ENCODE measurements at places on chromosomes 13 and 19.

DNA sequence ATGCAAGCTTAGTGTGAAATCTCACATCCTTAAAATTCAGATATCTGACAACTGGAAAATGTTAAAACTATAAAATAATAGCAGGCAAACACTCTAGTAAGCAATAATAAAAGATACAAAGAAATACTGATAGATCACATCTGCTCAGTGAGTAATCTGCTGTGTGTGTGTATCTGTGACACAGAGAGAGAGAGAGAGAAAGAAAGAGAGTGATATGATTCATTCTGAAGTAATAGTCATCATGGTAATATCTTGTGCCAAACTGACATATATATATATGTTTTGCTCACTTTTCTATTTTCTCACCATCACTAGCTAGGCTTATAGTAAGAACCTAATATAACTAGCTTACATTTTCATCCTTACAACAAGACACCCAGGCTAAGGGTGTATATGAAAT is 288.0 kb upstream of the SLITRK6 start:
- DNase-seq = no peak

GRCh38 chr19:4829001-4829712 is 2.4 kb downstream of the TICAM1 start:
- peak; percentile 51 for DNase-seq

DNA sequence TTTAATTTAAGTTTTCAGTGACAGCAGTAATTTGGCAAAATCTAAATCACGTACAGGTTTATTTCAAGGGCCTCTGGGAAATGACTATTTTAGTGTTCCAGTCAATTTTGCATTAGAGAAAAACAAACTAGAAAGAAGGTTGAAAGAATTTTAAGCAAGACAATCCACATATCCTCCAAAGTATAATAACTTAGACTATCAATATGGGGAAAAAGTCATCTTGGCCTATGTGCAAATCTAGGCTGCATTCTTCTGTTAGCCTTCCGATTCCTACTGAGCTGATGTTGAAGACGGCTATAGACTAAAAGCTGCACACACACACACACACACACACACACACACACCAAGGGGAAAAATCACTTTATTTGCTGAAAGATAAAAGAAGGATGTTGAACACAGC is 81.3 kb downstream of the SLITRK6 start:
- no peak for DNase-seq

DNA sequence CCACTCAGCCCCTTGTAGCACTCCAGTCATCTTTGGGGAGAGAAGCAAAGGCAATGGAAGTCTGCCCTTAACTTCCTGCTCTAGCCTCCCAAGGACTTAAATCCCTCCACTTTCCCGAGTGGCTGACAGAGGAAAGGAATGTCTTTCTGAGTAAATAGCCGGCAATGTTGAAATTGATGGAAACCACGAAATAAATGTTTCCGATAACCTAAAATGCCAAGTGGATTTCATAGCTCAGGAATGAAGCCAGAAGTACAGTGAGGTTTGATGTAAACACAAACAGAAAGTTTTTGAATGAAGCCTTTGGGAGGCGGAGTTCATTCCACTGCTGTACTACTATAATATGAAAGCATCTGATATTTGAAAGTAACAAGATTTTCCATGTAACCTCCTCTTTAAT is 14.0 kb upstream of the TBC1D4 start:
- DNase-seq = no peak

- DNase-seq = no peak
Observed at GRCh38 chr13:79740991-79741390, 260.0 kb downstream of the NDFIP2 start.

GRCh38 chr19:48395170-48395455 is 1.6 kb downstream of the GRIN2D start:
- DNase-seq = no peak

DNA sequence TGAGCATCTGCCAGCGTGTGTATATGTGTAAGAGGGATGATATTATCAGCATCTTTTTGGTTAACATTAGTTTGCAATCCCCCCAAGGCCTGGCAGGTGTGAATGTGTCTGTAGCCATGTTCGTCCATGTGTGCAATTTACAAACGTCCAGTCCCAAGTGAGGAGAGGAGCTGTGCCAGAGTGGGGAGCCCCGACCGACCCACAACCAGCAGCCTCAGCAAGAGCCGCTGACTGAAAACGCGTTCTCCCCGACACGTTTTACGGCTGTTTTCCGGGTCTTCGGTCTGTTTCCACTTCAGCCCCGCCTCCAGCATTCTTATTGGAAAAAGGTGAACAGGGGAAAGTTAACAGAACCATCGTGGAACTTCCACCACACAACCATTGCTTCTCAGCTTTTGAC is 119.1 kb upstream of the SOX1 start:
- no peak for DNase-seq

GRCh38 chr13:24092108-24092507 is 68.4 kb upstream of the SPATA13 start:
- no peak for DNase-seq

GRCh38 chr19:7382694-7383093 is 34.0 kb downstream of the ARHGEF18 start:
- no peak for DNase-seq

GRCh38 chr13:106182404-106182803 is 353.1 kb downstream of the EFNB2 start:
- no peak for DNase-seq

- no peak for DNase-seq
Observed at GRCh38 chr13:27151798-27152599, 19.6 kb downstream of the USP12 start.

GRCh38 chr13:78121459-78122348 is 203.1 kb upstream of the EDNRB start:
- no peak for DNase-seq

DNA sequence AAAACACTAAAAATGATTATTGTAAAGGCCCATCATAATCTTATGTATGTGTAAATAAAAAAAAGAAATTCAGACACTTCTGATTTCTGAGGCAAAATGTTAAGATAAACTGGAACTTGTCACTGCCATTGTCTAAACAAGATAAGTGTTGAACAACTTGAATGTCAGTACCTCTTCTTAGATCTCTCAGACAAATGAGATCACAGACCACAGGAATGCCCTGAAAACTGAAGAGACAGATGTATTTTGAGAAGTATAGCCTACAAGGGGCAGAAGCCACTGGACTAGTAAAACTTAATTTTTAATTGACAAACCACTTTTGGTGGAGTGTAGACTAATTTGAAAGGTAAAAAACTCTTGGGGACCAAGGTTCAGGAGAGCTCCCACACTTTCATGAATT is 375.5 kb upstream of the SLITRK5 start:
- DNase-seq = no peak

DNA sequence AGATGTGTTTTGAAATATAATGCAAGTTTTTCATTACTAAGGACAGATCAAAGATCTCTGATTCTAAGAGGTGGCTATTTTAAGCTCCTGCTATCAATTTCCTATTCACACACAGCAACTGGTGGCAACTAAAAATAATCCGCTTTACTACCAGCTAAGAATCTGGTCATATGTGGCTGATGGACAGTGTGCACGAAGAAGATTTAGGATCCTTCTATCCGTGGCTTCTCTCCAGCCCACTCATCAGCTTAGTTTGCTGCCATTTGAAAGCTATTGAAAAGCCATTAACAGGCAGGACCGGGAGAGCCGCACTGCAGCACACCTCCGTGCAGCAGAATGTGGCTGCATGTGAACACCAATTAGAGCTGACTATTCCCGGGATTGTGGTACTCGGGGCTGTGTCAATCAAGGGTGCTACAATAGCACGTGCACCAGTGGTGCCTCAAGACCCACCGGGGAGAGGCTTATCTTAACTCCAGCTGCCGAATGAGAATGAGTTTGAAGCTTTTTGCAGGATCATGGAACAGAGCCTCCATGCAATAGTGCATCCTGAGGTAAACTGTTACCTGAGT is at the start of gene MYO16:
MYO16 (plus strand) TSS at position 431 of the 572 bp plus-strand sequence. CDS start 234 bp downstream, outside the sequence.
- DNase-seq = no peak

DNA sequence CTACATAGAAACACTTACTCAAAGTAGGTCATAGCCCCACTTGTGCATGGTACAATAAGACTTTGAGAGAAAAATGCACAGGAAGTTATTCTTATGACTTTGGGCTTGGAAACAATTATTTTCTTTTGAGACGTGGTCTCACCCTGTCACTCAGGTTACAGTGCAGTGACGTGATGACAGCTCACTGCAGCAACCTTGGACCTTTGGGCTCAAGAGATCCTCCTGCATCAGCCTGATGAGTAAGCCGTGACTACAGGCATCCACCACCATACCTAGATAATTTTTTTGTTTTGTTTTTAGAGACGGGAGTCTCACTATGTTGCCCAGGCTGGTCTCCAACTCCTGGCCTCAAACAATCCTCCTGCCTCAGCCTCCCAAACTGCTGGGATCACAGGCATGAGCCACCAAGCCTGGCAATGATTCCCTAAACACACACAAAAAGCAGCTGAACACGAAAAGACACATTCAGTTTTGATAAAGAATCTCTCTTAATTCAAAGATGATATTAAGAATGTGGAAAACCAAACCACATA is 17.9 kb downstream of the NLRP9 start:
- DNase-seq = no peak

- no peak for DNase-seq
Observed at GRCh38 chr13:104315606-104316005, 1249.4 kb upstream of the SLC10A2 start.

DNA sequence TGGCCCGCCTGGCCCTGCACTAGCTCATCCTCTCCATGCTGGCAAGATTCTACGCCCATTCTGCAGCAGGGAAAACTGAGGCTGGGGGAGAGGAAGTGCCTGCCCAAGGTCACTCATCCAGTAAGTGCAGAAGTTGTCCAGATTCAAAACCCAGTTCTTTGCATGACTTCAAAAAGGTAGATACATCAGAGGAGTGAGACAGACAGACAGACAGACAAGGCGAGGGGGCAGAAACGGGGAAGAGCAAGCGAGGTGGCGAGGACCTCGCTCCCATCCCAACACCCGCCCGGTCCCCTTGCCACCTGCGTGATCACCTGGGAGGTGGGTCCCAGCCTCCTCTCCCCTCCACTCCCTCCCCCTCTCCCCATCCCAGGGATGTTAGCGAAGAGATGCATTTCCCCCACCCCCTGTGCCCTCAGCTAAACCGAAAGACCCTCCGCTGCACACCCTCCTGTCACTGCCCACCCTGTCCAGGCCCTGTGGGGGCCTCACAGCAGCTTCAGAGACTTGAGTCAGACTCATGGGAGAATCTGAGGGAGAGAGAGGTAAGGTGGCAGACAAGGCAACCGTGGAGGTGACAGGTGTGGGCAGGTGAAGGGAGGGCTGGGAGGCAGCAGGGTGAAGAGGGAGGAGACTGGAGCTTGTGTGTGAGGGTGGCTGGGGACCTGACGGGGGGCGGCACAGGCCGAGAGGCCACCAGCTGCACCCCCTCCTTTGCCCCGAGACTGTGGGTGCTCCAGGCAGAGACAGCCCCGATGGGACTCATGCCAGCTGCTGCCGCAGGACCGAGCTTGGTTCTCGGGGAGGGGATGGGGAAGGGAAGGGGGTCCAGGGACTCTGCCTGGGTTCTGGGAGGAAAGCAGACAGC is 18.9 kb downstream of the LRRC4B start:
- DNase-seq = no peak

- no peak for DNase-seq
Observed at GRCh38 chr13:44133626-44134025, 240.0 kb upstream of the SERP2 start.

- no peak for DNase-seq
Observed at GRCh38 chr13:35781036-35782000, 304.8 kb upstream of the MAB21L1 start.

DNA sequence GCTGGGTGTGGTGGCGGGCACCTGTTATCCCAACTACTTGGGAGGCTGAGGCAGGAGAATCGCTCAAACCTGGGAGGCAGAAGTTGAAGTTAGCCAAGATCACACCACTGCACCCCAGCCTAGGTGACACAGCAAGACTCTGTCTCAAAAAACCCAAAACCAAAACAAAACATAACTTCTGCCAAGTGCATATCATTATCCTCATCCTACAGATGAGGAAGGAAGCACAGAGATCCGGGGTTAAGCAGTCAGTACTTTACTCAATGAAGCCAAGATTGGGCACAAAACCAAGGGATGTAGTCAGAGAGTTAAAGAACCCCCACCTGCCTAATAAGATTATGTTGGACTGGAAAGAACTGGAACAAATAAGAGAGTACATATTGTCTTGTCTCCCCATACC is 5.5 kb upstream of the TMTC4 start:
- no peak for DNase-seq

- no peak for DNase-seq
Observed at GRCh38 chr19:29393915-29394460, 131.8 kb upstream of the VSTM2B start.

DNA sequence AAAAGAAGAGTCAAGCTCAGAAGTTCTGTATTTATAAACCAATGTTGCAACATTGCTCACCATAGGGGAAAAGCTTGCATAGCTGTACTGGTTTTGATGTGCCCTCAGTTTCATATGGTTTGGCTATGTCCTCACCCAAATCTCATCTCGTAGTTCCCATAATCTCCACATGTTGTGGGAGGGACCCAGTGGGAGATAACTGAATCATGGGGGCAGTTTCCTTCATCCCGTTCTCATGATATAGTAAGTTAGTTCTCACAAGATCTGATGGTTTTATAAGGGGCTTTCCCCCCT is 73.9 kb downstream of the TNFRSF19 start:
- DNase-seq = no peak

DNA sequence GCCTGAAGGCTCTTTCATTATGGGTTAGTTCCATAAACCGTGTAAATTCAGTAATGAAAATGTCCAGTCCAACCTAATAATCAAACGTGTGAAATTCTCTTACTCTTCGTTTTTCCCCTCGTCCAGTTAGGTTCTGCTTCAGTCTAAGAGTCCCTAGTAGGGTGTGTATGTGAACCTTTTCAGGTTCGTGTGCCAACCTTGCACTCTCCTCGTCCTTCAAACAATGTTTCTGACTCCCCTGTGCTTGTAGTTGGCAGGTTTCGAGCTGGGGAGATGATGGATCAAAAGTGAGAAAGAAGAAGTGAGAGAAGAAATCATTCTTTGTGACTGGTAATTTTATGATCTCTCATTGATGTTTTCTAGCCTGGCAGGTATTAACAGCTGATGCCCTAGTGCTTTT is 366.1 kb downstream of the GPC5 start:
- DNase-seq = no peak

DNA sequence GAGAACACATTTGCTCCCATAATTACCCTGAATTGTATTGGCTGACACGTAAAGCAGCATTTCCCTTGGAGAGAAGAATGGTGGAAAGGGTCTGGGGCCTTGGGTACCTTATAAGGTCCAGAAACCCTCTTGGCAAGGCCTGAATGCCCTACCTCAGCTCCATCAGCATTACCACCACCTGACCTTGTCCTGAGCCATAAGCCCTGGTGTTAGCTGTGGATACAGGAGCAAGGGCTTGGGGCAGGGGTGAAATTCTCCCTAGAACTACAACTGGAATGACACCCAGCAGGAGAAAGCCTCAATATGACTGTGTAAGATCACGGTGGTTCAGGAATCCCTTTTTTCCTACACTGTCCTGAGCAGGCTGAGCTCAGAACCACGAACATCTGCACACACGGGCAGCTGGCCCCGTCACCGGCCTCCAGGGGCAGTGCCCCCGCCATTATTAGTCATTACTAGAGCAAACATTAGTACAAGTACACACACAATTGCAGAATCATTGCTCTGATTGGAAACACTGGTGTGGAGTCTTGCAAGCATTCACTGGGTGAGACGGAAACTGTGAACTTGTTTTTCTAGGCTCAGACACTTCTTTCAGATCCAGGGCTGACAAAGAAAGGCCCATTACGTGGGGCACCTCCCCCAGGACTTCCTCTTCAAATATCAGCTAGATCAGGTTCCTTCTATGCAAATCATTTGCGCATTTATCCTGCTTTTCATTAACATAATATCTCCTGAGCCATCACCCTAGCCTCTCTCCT is 26.8 kb upstream of the MTIF3 start:
- no peak for DNase-seq

All from activated B cell treated with CpG ODN at 0.5 μM for 24 hours (primary cell).